Memory B cell (primary cell): ENCODE measurements at places on chromosomes 12 and 14.

GRCh38 chr14:99964979-99965378, 100.2 kb upstream of the EVL start:
- no peak for DNase-seq

GRCh38 chr14:87615822-87616679, 376.9 kb downstream of the GALC start:
- DNase-seq: no peak

DNA sequence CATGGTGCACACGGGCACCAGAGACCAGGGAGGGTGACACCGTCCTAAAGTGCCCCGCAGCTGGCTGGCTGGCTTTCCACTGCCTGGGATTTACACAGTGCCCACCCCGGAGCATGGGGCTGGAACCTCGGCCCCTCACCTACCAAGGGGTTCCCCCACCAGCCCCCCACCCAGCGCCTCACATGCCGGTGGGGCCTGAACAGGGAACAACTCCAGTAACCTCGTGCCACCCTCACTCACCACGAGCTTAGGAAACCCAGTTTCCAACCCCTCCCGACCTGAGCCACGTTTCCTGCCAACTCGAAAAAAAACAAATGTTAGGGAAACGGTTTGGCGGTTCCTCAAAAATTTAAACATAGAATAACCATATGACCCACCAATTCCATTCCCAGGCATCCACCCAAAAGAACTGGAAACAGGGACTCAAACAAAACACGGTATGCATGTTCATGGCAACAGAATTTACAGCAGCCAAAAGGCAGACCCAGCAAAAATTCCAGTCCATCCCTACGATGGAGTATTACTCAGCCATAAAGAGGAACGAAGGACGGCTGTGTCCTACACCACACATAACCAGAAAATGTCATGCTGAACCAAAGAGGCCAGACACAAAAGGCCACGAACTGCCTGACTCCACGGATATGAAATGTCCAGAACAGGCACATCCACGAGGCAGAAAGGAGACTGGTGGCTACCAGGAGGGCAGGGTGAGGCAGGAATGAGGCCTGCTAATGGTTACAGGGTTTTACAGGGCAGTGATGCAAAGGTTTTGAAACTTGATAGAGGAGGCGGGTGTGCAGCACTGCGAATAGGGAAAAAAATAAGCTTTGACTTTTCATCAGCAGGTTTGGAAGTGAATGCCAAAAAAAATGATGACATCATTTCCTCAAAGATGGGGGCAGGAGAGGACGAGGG, 68.9 kb downstream of the NCOR2 start:
- DNase-seq: no peak

- peak; percentile 66 for DNase-seq
These were observed 46.7 kb downstream of the LRRC74A start for GRCh38 chr14:76872796-76873432.

- DNase-seq: no peak
These were observed 25.0 kb upstream of the KCNA5 start for GRCh38 chr12:5018677-5019076.

DNA sequence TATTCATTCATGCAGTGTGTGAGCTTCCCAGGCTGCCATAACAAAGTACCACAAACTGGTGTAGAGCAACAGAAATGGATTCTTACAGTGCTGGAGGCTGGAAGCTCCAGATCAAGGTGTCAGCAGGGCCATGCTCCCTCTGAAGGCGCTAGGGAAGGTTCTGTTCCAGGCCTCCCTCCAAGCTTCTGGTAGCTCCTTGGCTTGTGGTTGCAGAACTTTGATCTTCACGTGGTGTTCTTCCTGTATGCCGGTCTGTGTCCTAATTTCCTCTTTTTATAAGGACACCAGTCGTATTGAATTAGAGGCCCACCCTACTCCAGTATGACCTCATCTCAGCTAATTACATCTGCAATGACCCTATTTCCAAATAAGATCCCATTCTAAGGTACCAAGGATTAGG, 3.1 kb downstream of the OTUB2 start:
- DNase-seq: no peak

DNA sequence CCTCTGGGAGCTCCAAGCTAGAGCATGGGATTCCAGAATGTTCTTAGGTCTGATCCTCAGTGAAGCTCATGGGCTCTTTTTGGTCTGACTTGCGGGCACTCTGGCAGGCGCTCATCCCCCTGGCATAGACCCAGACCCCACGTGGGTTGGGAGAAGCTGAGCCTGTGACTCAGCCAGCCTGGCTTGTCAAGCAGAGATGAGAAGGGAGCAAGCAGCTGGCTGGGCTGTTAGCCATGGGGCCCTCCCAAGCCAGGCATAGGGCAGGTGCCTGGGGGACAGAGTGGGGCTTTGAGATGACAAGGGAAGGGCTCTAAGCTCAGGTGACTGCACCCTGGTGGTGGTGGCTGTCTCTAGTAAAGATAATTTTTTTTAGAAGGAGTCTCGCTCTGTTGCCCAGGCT, 80.3 kb upstream of the NOS1 start:
- no peak for DNase-seq

DNA sequence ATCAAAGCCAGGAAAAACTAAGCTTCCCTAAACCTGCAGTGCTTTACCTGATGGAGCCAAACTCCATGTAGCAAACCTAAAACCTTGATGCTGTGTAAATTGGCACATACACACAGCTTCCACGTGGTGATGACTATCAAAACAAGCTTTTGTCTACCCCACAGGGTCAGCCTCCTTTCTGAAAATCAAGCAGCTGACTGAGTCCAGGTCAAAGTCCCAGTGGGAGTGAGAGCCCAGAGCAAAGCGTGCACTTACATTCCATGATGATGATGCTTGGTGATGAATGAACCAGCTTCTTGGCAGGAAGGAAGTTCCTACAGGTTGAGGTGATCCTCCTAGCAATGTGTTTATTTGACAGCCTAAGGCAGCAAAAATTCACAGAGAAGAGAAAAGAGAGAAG, 630.0 kb upstream of the TBX3 start:
- no peak for DNase-seq

- DNase-seq: no peak
These were observed 271.0 kb upstream of the RTL1 start for GRCh38 chr14:101174522-101174838.

GRCh38 chr12:109497675-109498074, 20.2 kb downstream of the UBE3B start:
- DNase-seq: no peak

DNA sequence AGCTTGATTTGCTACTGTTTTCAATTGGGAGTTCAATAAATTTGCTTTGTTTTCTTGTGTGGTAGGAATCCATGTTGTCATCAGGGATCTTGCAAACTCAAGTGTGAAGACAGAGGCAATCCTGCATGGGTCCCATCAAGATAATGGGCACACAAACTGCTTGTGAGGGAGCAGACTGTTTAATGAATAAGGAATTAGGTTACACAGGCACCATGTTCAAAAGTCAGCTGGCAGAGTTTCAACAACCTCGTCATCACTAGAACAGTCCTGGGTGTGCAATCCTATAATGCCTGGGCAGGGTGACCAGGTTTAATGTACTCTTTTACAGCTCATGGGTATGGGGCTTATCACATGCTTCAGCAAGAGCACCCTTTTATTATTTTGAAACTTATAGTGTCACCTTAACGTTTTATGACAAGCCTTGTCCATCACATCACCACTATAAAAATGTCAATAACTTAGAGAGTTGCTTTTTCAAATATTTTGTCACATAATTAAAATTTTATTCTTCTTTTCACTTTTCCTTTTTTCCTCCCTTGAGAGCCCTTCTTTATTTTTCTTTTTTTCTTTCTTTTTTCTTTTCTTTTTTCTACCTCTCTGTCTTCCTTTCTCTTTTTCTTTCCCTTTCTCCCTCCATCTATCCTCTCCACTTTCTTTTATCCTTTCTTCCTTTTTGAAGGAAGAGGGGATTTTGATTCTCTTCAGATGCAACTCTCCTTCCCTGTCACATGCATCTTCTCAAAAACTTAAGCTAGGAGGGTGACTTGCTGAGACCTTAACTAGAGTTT, 252.2 kb upstream of the ATP2B1 start:
- no peak for DNase-seq

DNA sequence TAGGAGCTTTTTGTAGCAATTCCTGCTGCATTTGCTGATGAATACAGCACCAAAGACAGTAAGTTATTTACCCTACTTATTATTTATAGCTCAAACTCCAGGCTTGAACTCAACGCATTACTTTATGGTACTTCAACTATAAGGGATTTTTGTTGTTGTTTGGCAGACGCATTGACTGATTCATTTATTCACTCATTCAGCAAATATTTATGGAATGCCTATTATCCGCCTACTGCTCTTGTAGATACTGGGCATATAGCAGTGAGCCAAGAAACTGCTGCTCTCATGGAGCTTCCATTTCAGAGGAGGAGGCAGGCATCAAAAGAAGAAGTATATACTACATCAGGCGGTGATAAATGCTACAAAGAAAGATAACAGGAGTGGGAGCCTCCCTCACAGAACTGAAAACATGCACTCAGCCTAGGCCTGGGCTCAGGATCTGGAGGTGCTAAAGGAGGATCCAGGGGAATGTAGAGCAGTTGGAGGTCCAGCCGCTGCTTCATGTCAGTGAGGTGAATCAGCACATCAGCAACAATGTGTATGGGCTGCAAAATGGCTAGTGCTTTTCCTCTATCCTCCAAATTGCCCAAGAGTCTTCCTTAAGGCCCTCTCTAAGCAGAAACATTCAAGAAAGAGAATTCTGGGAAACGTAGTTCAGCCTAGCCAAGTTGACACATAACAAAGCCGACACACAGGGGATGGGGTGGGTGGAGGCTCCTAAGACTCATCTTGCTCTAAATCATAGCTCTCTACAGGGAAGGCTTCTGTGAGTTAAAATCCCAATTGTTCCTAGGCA, 157.5 kb downstream of the NRXN3 start:
- no peak for DNase-seq

GRCh38 chr14:105197211-105197641, 16.1 kb upstream of the NUDT14 start:
- peak; percentile 52 for DNase-seq

DNA sequence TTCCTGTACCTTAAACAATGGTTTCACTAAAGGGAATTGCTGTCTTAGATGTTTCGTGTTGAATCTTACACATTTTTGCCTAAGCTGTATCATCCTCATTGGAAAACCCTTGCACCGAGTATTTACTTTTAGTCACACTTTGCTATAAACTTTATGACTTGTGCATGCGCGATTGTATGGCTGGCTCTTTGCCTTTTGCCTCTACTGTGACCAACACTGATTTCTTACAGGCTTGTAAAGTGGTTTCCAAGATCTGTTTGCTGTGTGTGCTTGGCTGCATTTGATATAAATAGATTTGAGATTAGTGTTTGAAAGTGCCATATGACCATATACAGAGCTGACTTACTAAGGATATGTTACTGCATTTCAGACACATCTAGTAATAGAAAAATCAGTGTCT, 40.5 kb downstream of the RASSF3 start:
- no peak for DNase-seq

DNA sequence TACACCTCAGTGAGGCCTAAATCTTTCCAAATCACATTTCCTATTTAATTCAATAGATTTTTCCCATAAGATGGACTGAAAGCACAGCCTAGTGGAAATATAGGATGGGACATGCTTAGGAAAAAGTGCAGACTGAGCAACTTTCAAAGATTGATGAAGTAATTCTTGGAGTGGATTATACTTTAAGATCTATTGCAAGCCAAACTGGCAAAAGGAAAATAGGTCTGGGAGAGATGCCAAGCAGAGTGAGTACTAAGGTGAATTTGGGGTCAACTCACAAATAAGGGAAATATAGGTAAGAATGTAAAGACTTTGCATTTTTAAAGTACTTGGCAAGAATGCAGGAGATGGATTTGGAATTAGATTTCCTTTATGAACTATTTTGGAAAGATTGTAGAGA, 170.2 kb upstream of the FOXG1 start:
- no peak for DNase-seq

DNA sequence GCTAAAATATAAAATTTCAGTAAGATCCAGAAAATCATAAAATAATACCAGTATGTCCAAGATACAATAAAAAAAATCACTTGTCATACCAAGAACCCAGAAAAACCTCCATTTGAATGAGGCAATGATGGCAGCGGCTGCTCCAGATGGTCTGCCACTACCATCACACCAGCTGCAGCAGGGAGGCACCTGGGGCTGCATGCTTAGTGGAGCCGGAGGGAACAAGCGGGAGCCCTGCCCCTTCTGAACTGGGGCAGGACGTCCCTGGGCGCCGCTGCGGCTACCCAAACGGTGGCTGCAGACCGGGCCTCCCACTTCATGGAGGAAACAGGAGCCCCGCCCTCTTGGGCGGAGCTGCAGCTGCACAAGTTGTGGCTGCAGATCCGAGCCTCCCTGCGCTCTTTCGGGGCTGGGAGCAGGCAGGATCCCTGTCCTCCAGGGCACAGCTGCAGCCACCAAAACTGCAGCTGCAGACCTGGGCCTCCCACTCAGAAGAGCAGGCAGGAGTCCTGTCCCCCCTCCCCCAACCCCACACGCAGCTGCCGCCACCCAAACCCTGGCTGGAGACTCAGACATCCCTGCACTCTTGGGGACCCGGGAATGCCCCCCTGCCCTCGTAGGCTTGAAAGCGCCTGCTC, 36.1 kb upstream of the OR5AU1 start:
- DNase-seq: peak; percentile 59

- DNase-seq: no peak
These were observed 40.7 kb downstream of the TMTC1 start for GRCh38 chr12:29743077-29743476.

DNA sequence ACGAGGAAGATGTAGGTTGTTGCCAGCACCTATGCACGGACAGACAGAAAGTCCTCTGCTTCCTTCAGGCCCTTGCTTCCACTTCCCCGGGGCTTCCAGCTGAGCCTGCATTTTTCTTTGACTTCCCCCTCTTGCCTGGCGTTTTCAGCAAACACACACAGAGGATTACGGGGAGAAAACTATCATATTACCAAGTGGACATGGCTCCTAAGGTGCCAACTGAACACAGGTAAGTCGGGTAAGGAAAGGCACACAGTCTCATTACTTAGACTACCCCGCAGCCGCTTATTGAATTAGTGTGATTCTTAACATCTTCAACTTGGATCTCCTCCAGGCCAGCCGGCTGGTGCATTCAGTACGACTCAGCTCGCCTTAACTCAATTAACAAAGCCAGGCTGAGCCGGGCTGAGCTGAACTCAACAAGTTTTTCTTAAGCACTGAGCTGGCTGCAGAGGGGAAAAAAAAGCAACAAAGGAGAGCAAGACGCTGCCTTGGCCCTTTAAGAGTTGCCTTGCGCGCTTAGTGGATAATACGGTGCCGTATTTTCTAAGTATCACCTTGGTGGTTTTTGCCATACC, 19.2 kb upstream of the MAP1LC3B2 start:
- DNase-seq: no peak

GRCh38 chr14:49303946-49304516, 282.1 kb downstream of the RPS29 start:
- DNase-seq: no peak

DNA sequence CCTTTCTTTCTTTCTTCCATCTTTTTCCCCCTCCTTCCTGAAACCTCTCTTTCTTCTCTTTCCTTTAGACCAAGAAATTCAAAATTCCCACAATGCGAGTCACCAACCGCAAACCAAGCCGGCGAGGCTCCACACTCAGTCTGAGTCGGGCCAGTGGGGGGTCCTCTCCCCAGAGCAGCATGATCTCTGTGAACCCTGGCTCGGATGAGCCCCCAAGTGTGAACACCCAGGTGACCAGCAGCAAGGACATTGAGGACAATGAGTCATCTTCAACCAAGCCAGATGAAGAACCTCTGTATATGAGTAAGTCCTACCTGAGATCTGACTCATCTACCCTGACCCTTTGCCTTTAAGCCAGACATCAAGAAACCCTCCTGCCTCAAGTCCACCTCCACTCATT, 88.6 kb upstream of the TMEM233 start:
- no peak for DNase-seq

GRCh38 chr12:132057691-132058090, 86.4 kb downstream of the DDX51 start:
- DNase-seq: no peak
